Right lobe of liver (tissue), 6 donors: ENCODE measurements at places on chromosomes 2 and 18. TPM values are rescaled to one million over a fixed set of nuclear protein-coding genes. Genes with fewer than 3 reads are reported as not detected.
A peak's percentile ranks its signal among the peaks of the same experiment; 100 is the strongest.

GRCh38 chr18:59377613-59378337, 18.7 kb upstream of the LMAN1 start:
- no peak overlapping the region for H3K4me3 ChIP-seq
- DNase-seq: no peak
- H3K4me1 ChIP-seq: no peaks in the 10 kb centered on the region
- H3K27ac ChIP-seq: no peak overlapping the region
- no peaks in the 10 kb centered on the region for H3K36me3 ChIP-seq

- no peak overlapping the region for H3K27ac ChIP-seq
- H3K4me3 ChIP-seq: no peak overlapping the region
- H3K27me3 ChIP-seq: no peaks in the 10 kb centered on the region
Measured at GRCh38 chr2:76128622-76129021, 417.9 kb upstream of the GCFC2 start.

The ALLC gene
- total RNA-seq: 0.42 TPM

GRCh38 chr2:128879161-128879560, 560.5 kb upstream of the HS6ST1 start:
- no peaks in the 10 kb centered on the region for H3K4me1 ChIP-seq
- DNase-seq: no peak
- H3K27ac ChIP-seq: no peak overlapping the region
- H3K36me3 ChIP-seq: no peaks in the 10 kb centered on the region

DNA sequence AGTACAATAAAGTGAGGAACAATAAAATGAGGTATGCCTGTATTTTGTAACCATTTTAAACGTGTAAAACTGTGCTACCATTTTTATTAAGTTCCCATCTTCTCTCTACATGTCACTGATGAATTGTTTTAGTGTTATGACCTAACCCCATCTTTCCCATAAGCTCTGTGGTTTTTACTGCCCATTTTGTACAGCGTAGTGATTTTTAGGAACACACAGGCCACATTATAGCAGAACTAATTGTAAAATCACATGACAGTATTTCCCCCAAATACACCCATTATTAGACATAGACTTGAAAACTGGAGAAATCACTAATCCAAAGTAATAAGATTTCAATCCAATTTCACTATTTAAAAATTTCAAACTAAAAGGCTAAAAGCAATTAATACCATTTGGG, 130.7 kb downstream of the TMEM247 start:
- H3K36me3 ChIP-seq: no peaks in the 10 kb centered on the region
- no peak for DNase-seq
- H3K4me3 ChIP-seq: no peak overlapping the region
- no peak overlapping the region for H3K27ac ChIP-seq

GRCh38 chr2:196277002-196277401, 105.6 kb upstream of the STK17B start:
- H3K36me3 ChIP-seq: no peaks in the 10 kb centered on the region
- H3K4me3 ChIP-seq: no peak overlapping the region
- H3K4me1 ChIP-seq: no peaks in the 10 kb centered on the region
- no peak for DNase-seq
- no peaks in the 10 kb centered on the region for H3K27me3 ChIP-seq

The SPEG gene
- 1.5 TPM for total RNA-seq

- H3K36me3 ChIP-seq: peaks cover 19% of the 10 kb centered on the region
- peak; percentile 72 for DNase-seq
- H3K4me1 ChIP-seq: no peaks in the 10 kb centered on the region
- H3K27me3 ChIP-seq: no peaks in the 10 kb centered on the region
Measured at GRCh38 chr2:10659898-10660568, 29.7 kb downstream of the NOL10 start.

The ATOH8 gene
- 68.0 TPM for total RNA-seq

GRCh38 chr2:205586626-205587025, 95.7 kb upstream of the NRP2 start:
- DNase-seq: no peak
- H3K36me3 ChIP-seq: no peaks in the 10 kb centered on the region
- H3K4me1 ChIP-seq: no peaks in the 10 kb centered on the region
- no peak overlapping the region for H3K27ac ChIP-seq
- no peak overlapping the region for H3K4me3 ChIP-seq

DNA sequence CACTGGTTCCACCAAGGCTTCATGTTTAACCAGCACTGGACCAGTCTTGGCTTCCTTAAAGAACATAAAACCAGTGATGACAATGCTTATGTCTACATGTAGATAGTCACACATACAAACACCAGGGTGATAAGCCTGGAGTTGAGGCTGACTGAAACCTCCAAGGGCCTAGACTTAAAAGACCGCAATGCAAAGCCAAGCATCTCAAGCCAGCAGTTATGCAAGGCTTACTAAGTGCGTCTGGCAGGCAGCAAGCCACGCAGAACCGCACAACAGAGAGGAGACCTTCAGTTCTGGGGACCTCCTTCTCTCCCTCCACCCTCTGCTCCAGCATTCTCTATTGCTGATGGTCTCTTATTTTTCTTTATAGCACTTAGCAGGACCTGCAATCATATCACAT, 63.2 kb upstream of the ACAA2 start:
- DNase-seq: no peak
- no peaks in the 10 kb centered on the region for H3K4me1 ChIP-seq
- H3K27me3 ChIP-seq: no peaks in the 10 kb centered on the region

The NAT8 gene
- total RNA-seq: 33.6 TPM
